Foreskin fibroblast (primary cell): ENCODE measurements at places on chromosomes 5 and 9.
A peak's percentile ranks its signal among the peaks of the same experiment; 100 is the strongest.

DNA sequence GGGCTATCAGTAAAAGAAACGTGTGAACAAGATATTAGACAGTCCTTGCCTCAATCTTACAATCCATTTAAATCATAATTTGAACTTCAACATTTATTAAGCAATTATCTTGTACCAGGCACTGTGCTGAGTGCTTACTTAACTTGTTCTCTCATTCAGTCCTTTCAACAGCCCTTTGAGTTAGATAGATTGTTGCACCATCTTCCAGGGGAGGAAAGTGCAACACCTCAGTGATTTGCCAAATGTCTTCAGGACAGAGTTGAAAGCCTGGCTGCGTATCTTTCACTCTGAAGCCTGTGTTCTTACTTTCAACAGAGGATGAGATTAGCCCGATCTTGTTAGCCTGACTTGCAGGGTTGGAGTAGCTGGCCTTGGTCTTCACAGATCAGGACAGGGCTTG lies 34.2 kb upstream of the SUB1 start:
- no peak for DNase-seq

GRCh38 chr9:2559192-2560152 lies 62.1 kb upstream of the VLDLR start:
- peak; percentile 88 for DNase-seq

DNA sequence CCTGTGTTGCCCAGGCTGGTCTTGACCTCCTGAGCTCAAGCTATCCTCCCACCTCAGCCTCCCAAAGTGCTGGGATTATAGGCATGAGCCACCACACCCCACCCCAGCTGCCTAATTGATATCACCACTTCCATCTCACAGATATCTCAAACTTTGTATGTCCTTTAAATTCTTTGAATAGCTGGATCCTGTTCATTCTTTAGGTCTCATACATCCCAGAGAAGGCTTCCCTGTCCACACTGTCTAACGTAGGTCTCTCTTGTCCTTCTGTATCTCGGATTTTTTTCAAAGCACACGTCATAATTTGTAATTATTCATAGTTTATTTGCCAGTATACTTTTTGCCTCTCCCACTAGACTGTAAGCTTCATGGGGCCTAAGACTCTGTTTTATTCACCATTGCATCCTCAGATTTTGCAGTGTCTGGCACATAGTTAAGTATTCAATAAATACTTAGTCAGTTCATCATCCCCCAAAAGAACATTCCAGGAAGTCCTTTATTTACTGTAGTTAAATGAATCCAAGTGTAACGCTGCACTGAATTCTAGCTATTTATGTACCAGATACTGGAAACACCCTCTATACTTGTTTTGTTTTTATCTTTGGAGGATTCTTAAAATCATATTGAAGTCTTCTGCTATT lies 10.5 kb downstream of the ARSK start:
- DNase-seq = peak; percentile 23

- peak; percentile 85 for DNase-seq
These were observed 48.4 kb downstream of the EXOSC2 start for GRCh38 chr9:130741831-130742449.

GRCh38 chr5:123093111-123093600 lies 4.1 kb downstream of the PRDM6 start:
- no peak for DNase-seq

DNA sequence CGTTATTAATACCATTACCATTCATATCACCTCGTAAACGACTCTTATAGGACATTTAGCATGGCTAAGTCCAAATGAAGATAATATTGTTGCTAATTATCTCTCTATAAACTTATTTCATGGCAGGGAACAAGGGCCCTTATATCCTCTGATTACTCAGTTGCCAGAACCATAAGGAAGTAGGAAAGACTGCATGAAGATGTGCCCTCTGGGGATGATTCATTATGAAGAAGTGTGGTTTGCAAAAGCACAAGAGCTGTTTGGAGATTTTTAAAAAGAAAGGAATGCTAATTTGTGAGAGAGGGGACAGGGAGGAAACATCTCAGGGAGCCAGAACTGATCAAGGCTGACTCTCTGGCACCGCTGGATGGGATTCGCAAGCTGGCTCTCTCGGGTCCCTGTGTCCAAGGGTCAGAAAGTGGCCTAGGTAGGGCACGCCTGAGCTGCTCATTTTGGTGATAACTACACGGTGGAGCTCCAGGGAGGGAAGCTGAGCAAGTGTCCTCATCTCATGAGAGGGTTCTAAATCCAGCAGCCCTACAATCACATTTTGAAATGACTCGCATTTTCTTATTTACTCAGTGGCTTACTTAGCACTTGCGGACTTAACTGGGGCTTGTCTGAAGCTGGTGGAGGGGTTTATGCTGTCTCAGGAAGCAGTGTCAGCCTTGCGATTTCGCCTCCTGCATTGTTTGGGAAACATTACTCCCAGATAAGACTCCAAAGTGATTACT lies 136.8 kb downstream of the C5orf15 start:
- peak; percentile 34 for DNase-seq

- no peak for DNase-seq
These were observed 419.4 kb downstream of the ISL1 start for GRCh38 chr5:51802551-51803184.

- DNase-seq = no peak
These were observed 34.5 kb upstream of the MED10 start for GRCh38 chr5:6412811-6413210.

DNA sequence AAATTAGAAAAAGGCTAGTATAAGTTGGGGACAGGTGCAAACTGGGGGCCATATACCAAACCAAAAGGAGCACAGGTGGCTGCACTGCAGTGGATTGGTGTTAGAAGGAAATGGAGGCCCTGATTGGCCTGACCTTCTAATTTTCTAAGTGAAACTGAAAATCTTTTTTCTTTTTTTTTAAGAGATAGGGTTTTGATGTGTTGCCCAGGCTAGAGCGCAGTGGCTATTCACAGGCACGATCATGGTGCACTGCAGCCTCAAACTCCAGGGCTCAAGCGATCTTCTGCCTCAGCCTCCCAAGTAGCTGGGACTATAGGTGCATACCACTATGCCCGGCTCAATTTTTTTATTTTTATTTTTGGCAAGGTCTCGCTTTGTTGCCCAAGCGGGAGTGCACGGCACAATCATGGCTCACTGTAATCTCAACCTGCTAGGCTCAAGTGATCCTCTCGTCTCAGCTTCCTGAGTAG lies 9.8 kb upstream of the CCDC69 start:
- DNase-seq = no peak

GRCh38 chr5:128736553-128736952 lies 198.5 kb upstream of the FBN2 start:
- no peak for DNase-seq

GRCh38 chr5:117473165-117473564 lies 898.5 kb upstream of the SEMA6A start:
- no peak for DNase-seq

GRCh38 chr5:155094455-155094854 lies 80.9 kb downstream of the KIF4B start:
- no peak for DNase-seq

DNA sequence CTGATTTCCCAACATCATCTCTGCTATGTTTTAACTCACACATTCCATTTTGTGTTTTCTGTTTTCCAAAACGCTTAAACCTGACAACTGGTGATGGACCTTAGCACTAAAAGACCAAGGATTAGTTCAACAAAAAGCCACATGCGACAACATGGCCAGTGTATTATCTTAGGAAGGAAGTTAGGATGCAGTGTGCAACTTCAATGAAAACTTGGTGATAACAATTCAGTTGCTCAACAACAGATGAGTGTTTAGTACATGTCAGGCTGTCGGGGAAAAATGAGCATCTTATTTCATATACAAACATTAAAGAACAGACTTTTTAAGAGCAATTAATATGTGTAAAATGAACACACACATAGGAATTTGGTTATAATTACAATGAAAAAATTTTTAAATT lies 780.0 kb downstream of the SEMA5A start:
- DNase-seq = peak; percentile 21

DNA sequence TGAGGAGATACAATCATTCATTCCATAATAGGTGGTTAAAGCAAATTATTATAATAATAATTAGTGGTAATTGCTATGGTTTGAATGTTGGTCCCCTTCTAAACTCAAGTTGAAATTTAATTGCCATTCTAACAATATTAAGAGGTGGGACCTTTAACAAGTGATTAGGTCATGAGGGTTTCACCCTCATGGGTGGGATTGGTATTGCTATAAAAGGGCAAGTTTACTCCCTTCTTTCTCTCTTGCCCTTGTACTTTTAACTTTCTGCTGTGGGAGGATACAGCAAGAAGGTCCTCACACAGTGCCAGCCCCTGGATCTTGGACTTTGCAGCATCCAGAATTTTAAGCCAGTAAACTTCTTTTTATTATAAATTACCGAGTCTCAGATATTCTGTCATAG lies 101.9 kb upstream of the PARP8 start:
- DNase-seq = no peak

DNA sequence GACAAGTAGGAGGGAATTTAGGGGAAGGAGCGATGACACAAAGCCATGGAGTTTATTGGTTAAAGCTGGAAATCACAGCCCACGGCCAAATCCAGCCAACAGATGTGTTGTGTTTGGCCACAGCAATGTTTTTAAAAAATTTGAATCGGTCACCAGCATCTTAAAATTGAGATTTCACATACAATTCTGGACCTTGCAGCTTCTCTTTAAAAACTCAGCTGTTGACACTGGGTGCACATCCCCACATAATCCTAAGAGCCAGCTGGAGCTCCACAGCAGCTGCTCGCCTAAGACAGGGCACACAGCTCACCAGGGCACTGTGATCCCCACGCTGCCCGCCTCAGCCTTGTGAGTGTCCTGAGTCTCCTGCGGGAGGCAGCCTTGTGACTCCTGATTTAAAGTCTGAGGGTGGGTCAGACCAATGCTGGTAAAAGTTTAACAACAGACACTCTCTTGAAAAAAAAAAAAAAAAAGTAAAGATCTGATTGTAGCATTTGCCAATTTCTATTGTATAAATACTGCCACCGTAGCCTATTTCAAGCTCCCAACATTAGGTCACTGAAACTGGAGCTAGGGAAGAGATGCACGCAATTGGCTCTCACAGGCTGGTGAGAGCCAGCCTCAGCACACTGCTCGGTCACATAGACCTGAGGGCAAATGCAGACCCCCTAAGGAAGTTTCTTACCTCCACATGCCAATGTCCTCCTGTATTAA lies 124.8 kb downstream of the HSD17B3 start:
- no peak for DNase-seq

- no peak for DNase-seq
These were observed 68.4 kb upstream of the RARS1 start for GRCh38 chr5:168417731-168418429.

DNA sequence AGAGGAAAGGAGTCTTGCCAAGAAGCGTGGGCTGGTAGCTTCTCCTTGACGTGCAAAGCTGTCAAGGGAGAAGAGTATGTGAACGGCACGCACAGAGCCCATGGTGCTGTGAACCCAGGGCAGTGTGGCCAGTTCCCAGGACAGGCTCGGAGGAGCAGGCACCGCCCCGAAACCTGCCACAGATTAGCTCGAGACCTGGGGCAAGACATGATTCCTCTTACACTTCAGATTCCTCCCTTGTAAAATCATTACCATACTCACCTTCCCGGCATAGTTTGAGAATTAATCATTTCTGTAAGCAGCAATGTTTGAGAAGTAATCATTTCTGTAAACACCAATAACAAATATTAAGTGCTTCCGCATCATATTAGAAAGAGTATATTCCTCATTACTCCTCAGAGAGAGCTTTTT lies 19.9 kb downstream of the GOLM1 start:
- no peak for DNase-seq

DNA sequence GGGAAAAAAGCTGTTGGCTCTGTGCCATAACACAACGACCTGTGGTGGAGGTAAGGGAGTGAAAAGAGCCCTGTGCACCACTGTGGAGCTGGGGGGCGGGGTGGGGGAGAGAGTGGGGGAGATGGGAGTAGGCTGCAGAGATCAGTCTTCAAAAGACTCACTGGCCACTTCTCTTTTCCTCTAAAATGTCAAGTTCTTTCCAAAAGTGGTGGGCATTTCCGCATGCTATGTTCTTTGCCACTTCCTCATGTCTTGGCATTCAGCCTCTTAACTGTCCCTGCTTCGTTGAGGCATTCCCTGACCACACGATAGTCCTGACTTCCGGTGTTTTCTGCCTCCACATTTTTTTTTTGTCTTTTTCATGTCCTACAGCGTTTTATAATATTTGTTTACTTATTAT lies 2.4 kb upstream of the PPP2R2B start:
- DNase-seq = no peak
